Tibial nerve (tissue), 4 donors: ENCODE measurements at places on chromosomes 16 and 17. TPM values are rescaled to one million over a fixed set of nuclear protein-coding genes. Genes with fewer than 3 reads are reported as not detected.
A peak's percentile ranks its signal among the peaks of the same experiment; 100 is the strongest.

SCARF1 gene
- total RNA-seq = 7.1 TPM

RBFOX1 gene
- total RNA-seq = 0.22 TPM

GP1BA gene
- total RNA-seq = not detected

AGRP gene
- total RNA-seq = not detected

GRCh38 chr17:16107165-16107770, 107.6 kb downstream of the TTC19 start:
- DNase-seq = no peak

GRCh38 chr16:27190316-27190871, 12.9 kb upstream of the KDM8 start:
- no peak for DNase-seq

DNA sequence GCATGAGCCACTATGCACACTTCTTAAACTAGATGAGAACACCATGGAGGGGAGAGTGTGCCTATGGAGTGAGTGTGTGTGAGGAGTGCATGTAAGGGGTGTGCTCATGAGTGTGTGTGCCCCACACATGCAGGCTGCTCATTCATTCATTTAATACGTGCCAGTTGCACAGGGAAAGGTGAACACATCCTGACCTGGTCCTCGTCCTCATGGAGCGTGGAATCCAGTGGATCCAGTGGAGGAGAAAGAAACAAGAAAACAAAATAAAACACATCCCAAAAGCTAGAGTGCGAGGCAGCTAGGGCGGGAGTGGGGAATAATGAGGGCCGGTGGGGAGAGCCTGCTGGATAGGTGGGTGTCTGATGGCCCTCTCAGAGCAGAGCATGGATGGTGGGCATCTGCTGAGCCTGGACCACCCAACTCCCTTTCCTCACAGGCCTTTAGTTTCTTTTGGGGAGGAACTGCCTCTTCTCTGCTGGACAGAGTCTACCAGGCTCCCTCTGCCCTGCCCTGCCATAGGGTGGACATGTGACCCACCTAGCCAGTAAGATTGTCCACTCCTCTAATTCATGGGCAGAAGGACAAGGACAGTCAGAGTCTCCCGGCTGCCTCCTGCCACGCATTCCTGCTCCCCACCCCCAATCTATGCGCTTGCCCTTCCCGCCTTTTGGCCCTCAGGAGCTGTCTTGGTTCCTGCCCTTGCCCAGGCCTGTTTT, 204.3 kb downstream of the RAB11FIP4 start:
- DNase-seq = no peak

- no peak for DNase-seq
These were observed 26.9 kb downstream of the SPNS3 start for GRCh38 chr17:4460661-4461060.

DNA sequence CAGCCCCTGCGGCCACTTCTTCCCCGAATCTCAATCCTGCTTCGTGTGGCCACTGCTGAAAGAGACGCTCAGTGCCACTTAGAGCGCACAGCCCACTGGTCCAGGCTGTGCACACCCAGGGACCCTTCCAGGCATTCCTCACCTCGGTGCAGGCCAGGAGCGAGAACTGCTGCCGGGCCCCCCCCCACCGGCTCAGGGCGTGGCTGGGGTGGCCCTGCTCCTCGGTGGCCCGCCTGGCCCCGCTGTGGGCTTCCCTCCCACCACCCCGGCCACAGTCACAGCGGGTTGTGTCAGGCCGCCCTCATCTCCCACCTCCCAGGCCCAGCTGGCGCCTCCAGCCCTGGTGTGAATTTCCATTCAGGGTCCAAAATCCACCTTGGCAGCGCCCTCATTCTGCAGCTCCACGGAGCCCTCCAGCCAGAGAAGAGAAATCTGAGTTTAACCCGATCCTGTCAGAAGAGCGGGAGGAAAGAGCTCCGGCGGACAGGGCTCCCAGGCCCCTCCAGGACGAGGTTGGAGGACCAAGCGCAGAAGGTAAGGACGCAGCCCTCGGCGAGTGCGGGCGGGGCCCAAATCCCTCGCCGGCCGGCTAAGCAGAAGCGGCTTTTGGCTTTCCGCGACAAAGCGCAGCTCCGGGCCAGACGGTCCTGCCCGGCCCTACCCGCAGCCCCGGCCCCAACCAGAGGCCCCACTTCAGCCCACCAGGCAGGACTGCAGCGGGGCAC, 12.0 kb downstream of the TBC1D16 start:
- DNase-seq = no peak

GRCh38 chr17:44383861-44384260, 5.6 kb downstream of the ITGA2B start:
- DNase-seq = no peak

GRCh38 chr17:17491031-17491471, 5.1 kb downstream of the RASD1 start:
- no peak for DNase-seq

GRCh38 chr17:50146927-50147665, 3.4 kb downstream of the PPP1R9B start:
- DNase-seq = no peak

DNA sequence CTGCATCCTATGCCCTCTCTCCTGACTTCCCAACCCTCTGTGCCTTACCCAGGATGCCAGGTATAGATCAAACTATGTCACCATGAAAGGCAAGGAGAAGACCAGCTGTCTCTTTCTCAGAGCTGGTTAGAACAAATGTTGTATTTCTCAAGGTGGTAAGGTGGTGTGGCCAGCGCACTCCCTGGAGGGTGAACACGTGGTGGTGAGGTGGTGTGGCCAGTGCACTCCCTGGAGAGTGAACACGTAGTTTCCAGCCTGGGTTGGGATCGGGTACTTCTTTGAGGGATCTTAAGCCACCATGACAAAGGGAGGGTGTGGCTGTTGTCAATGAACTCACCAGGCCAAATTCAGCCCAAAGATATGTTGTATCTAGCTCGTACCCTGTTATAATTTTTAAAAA, 26.8 kb downstream of the KATNIP start:
- no peak for DNase-seq

GRCh38 chr17:63290351-63290750, 155.8 kb downstream of the CYB561 start:
- no peak for DNase-seq

DNA sequence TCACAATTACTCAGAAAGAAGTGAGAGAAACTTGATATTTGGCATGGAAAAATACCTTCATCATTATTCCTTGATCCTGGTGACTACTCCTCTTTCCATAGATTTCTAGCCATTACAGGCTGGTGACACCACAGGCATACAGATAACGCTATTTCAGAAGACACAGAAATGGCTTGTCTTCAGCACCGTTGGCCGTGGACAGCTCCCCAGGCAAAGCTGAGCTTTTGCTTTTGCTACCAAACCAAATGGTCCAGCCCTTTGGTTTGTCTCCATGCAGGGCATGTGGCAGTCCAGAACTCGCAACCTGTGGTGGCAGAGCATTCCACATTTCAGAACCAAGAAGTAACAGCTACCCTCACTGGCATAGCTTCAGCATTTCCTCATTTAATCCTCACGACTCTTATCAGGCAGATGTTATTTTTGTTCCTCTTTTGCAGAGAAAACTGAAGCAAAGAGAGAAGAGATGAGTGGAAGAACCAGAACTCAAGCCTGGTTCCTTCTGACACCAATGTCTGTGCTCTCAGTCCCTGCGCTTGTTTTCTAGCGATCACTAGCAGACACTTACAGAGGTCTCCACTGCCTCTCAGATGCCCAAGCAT, 55.5 kb downstream of the HS3ST4 start:
- DNase-seq = no peak

GRCh38 chr17:7704601-7705268, at the start of gene EFNB3:
EFNB3 (plus strand) TSS chr17:7705202; CDS start chr17:7705599, 397 bp downstream.
- no peak for DNase-seq

GRCh38 chr16:56667581-56668571, at the start of gene MT1G:
MT1G (minus strand) TSS chr16:56668065; CDS start chr16:56667993, 72 bp downstream.
- no peak for DNase-seq

- peak; percentile 43 for DNase-seq
These were observed 11.2 kb downstream of the ENPP7 start for GRCh38 chr17:79741751-79742588.

GRCh38 chr16:15967655-15968315, 18.4 kb downstream of the ABCC1 start:
- DNase-seq = no peak
